Right lung (tissue), 10 donors: ENCODE measurements at places on chromosomes 11 and 22. TPM values are rescaled to one million over a fixed set of nuclear protein-coding genes. Genes with fewer than 3 reads are reported as not detected.

DNA sequence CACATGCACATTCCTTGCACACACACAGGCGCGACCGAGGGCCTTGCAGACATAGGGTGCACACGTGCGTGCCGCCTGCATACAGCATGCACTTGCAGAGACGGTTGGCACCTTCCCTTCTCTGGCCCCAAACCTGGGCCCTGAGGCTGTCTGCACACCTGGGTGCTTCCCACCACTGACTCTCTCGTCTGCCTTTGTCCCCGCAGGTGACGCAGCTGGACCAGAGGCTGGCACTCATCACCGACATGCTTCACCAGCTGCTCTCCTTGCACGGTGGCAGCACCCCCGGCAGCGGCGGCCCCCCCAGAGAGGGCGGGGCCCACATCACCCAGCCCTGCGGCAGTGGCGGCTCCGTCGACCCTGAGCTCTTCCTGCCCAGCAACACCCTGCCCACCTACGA is 38.0 kb downstream of the CDKN1C start:
- no peak for DNase-seq

GRCh38 chr22:37564111-37564711 is 3.9 kb downstream of the CDC42EP1 start:
- DNase-seq = no peak

DNA sequence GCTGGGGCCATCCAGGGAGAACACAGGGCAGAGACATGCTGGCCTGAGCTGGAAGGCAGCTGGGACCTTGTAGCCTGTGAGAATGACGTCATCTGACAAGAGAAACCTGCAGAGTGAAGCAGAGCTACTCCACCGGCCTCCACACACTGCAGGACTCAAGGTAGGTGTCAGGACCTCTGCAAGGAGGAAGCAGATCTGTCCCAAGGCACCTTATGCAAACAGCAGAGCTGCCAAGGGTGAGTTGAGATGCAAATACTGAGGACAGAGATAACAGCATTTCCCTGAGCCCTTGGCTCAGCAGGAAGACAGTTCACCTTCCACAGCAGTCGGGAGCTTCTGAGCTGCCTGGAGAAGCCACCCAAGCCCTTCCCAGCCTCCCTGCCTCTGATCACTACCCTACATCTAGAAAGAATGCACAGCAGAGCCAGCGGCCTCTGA is 51.9 kb upstream of the IGSF9B start:
- no peak for DNase-seq

GRCh38 chr11:115676768-115677167 is 172.6 kb upstream of the CADM1 start:
- no peak for DNase-seq

GRCh38 chr22:49565516-49565855 is 262.2 kb downstream of the BRD1 start:
- no peak for DNase-seq

DNA sequence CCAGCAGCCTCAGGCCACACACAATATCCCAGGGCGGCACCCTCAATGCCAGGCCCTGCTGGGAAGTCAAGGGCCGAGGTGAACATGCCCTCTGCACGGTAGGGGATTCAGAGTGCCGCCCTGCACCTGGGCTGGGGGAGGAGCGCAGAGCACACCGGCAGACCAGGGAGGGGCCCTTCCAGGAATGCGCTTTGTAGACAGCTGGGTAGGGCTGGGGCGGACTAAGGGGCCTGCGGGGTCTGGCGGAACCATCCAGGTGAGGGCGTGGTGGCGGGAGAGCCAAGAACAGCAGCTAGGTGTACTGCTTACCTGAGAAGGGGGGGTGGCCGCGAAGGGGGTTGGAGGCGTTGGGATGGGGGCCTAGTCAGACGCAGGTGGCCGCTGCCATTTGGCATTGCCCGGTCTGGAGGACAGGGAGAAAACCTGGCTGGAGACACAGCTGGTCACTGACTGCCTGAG is 26.0 kb downstream of the DUSP8 start:
- DNase-seq = no peak

DNA sequence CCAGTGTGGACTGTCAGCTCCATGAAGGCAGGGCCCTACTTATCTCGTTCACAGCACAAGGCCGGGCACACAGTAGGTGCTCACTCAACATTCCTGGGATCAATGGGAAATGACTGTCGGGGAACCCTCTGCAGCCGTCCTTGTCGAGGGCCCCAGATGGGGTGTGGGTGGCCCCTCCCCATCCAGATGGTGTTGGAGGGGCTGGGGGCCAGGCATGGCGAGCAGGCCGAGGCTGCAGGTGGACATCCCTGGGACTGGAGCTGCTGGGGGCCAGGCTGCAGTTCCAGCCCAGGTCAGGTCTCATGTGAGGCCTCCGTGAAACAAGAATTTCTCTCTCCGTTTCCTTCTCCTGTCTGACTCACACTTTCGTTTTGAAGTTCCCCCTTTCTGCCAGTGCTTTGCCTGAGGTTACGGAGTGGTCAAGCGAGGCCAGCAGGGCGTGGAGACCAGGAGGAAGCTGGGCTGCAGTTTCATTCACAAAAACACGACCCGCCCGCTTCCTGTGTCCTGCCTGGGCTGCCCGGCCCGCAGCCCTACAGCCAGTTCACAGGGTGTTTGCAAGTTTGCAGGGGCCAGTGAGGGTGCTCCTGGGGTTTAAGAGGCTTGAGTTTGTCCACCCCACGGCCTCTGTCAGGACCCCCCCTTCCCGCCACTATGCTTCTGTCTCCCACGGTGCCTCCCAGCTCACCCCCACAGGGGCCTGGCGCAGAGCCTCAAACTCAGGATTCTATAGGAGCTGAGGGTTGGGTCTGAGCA is 4.5 kb downstream of the MYEOV start:
- no peak for DNase-seq

Gene PKP3
- 16.1 TPM for polyA plus RNA-seq

Gene HEPHL1
- polyA plus RNA-seq = 0.19 TPM
